GM06990 (cell line): ENCODE measurements at places on chromosomes 1 and 21.

- no peak for DNase-seq
Observed at GRCh38 chr1:180503280-180503862, 994 bp upstream of the ACBD6 start.

DNA sequence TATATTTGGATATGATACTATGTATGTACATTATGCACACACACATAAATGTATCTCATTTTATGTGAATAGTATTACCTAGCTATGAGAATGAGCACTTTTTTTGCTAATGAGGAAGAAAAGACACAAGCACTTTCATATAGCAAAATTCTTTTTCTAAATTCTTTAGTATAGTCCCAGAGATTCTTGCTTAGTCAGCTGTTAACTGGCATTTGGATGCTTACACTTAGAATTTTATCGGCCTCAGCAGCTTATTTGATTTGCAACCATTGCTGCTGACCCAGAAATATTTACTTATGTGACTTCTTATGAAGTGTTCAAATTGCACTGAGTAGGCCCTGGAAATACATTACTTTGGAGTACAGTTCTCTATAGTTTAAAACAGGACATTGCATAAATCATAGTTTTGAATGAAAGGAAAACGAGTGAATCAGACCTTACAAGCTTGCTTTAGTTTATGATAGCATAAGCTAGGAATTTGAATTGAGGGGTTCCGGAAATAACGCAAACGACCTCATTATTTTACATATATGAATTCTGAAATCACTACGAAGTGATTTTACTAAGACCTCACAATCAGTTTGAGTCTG is 653.9 kb upstream of the NEGR1 start:
- no peak for DNase-seq

DNA sequence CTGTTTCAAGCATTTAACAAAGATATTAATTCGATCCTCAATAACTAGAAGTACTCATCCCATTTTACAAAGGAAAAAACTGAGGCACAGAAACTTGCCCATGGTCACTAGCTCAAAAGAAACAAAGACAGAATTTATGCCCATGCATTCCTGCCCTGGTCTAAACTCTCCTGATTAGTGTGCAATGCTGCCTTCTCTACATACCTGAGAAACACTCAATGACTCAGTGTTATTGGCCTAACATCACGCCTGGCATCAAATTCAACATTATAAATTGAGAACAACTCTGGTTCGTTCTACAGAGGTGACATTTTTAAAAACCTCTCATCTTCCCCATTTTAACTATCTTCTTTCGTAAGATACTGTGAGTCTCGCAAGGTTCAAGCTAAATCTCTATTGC is 5.2 kb downstream of the APP start:
- no peak for DNase-seq

DNA sequence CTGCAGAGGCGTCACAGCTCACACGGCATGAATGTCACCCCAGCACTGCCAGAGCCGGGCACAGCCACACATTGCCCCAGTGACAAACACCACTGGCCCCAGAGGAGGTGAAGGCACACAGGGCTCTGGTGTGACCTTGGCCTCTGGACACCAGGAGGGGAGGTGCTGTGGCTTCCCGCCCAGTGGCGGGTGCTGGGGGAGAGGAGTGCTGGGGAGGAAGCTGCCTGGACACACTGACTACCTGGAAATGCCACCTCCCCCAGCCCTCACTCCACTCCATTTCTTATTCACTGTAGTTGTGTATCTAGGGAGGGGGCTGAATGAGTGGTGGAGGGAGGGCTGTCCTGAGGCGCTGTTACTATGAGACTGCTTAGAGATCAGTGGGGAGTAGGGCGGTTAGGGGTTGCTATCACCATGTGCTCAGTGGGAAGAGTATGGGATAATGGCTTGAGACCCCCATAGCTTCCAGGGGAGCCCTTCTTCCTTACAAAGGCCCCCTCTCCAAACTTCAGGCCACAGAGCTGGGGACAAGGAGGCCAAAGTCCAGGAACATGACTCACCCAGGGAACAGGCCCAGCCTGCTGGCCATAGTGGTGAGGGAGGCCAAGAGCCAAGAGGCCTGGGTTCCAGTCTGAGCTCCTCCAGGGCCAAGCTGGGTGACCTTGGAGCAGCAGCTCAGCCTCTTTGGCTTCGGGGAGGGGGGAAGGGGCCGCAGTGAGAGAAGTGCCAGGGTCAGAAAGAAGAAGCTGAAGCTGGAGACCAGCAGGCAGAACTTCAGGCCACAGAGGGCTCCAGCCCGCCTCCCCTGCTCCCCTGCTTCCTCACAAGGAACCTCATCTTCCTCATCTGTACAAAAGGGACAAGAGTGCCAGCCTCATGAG is 40.1 kb downstream of the AHDC1 start:
- no peak for DNase-seq

GRCh38 chr1:205961405-205961804 is 18.1 kb upstream of the SLC26A9 start:
- peak; percentile 22 for DNase-seq

DNA sequence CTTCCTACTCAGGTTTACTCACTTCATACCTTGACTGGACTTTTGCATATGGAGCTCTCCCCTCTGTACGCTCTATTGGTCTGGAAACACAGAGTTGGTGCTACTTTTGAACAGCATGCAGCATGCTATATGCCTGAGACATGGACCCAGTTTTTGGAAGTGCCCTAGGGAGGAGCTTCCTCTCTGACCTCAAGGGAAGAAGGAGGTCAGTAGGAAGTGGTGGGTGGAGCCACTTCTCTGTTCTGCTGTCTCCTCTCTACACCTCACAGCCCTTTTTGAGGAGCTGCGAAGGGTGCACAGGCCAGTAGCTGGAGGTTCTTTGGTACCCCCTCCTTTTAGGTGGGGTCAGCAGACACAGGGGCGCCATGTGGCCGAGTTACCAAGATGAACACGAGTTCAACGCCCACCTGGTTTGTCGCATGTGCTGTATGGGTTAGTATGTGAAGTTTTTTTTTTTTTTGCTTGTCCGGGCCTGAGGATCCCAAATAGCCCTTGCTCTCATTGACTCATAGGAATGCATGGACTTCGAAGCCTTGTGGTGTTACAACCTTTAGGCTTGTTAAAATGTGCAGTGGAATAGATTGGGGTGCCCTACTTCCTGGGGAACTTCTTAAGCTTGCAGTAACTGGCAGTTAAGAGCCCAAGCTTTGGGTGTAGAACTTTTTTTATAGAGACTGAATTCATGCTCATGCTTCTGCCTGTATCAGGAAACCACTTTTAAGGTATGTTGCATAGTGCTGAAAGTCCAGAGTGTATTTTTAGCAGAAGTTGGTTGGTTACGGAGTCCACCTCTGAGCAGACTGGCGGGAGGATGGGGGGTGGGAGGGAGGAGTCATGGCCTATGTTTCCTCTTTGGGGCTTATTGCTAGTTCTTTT is 10.7 kb downstream of the MACF1 start:
- DNase-seq, result peak; percentile 60

- DNase-seq, result no peak
Observed at GRCh38 chr1:203506858-203507626, 13.1 kb downstream of the OPTC start.

DNA sequence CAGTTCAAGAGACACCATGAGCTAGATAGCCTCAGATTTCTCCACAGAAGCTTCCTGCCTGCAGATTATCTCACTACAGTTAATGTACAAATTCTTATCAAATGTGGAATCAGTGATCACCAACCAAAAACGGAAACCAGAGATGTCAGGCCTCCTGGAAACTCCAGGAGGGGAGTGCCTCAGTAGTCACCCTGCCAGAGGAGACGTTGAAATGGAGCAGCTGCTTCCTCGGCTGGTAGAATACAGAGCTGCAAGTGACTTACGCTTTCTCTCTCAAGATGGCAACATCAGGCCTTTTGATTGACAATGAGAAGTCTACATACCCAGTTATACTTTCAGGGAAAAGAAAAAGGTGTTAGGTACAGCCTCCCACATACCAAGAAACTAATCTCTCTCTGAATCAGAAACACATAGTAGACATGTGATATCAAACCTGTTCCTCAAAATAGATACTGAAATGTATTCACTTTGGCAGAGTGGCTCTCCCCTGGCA is 52.2 kb downstream of the ACP6 start:
- no peak for DNase-seq
